ENCODE measurements at places on chromosomes 3 and 15.

- DNase-seq: no peak
These were observed 214.7 kb upstream of the MRPL3 start for GRCh38 chr3:131717493-131717892.

- DNase-seq: no peak
These were observed 76.7 kb downstream of the SCN10A start for GRCh38 chr3:38739396-38739689.

DNA sequence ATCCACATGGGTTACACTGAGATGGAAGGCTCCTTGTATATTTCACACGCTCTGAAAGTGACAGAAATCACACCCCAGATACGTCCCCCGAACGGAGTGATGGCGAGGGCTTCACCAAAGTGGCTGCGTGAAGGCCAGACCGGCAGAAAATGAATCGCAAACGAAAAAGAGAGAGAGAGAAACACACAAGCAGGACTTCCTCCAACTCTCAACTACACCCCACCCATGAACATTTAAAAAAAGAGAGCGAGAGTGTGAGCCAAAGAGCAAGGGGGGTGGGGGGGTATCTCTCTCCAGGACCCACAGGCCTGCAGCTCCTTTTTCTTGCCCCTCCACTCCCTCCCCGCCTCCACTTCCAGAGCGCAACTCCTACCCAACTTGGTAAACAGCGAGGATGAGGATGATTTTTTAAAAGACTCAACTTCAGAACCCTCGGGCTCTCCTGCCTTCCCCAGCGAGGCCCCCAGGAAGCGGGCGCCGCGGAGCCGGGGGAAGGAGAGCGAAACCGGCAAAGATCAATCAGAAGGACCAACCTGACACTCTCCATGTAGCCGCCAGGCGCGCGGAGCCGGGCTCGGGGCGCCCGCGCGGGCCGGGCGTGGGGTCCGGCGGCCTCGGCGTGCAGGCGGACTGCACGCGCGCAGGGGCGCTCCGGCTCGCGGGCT lies 519.1 kb downstream of the FOXP1 start:
- DNase-seq: no peak

DNA sequence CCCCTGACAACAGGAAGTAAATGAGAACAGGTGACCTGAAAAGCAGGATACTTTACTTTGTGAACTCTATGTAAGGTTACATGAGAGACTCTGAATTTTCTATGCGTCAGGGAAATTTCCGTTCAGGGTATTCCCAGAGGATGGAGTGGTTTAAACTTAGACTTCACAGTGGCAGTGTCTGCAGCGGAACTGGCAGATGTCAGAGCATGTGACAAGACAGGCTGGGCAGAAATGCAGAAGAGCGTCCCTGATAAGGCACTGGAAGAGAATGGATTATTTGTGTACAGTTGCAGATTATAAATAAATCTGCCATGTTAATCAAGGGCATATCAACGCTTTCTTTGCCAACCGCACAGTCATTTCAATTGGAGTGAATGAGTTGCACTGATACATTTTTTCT lies 598.4 kb upstream of the ZNF717 start:
- DNase-seq: no peak

GRCh38 chr3:101375586-101375985 lies 55.2 kb upstream of the IMPG2 start:
- DNase-seq: no peak

DNA sequence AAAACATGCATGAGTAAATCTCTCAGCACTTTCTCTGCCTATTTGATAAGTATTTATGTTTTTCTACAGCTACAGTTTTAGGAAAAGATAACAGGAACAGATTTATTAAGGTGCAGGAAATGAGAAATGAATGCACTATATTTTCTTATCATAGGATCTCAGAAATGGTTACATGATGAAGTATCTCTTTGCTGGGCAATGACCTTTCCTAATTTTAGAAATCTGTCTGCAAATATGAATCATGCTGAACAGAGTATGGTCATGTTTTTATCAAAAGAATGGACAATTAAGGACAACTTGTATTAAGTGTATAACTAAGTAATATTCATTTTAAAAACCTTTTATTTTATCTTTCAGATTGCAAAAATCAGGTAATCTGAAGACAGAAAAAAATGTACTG lies 53.8 kb upstream of the SPPL2A start:
- no peak for DNase-seq

- no peak for DNase-seq
These were observed 71.0 kb upstream of the GALNT15 start for GRCh38 chr3:16103472-16103871.

DNA sequence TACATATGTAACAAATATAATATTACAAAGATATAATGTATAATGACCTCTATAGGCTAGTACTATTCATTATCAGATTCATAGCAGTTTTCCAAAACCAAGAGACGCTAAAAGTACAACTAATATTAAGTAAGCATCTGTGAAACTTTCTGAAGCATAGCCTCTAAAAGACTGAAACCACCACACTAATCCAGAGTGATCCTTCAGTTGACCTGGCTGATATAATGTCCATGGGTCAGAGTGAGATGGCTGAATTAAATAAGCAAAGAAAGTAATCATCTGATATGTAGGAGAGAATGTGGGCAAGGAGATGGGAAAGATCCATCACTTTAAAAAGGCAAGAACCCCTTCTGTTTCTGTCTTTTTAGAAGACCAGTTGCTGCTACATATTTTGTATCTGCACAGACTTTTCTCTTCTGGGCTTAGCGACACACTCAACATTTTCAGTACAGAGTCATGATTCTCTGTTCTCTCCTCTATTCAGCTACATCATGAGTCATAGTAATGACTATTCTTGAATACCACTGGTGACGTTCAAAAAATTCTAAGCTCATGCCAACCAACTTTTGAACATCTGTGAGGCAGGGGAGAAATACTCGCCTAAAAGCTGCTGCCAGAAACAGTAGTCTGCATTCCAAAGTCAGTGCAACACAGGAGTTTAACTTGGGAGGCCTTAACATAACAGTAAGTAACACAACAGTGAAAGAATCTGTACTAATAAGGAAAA lies 149.6 kb downstream of the MAGI1 start:
- DNase-seq: no peak

DNA sequence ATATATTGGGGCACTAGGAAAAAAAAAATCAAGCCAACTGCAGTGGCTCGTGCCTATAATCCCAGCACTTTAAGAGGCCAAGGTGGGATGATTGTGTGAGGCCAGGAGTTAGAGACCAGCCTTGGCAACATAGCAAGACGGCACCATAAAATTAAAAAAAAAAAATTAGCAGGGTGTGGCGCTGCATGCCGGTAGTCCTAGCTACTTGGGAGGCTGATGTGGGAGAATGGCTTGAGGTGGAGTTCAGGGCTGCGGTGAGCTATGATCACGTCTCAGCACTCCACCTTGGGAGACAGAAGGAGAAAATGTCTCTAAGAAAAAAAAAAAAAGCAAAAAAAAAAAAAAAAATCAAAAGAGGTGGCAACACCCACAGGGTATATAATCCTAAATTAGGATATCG lies 49.6 kb downstream of the INO80 start:
- DNase-seq: no peak

All from SHP77 treated with DMSO at 0.1 percent for 48 hours (cell line).